Astrocyte (in vitro differentiated cells and primary cell): ENCODE measurements at places on chromosomes 3 and 15. TPM values are rescaled to one million over a fixed set of nuclear protein-coding genes. Genes with fewer than 3 reads are reported as not detected.

- no peak overlapping the region for H3K4me3 ChIP-seq
- H3K36me3 ChIP-seq = no peaks in the 10 kb centered on the region
- DNase-seq = no peak
- H3K27ac ChIP-seq = no peak overlapping the region
- H3K4me1 ChIP-seq = no peaks in the 10 kb centered on the region
These were observed 196.9 kb downstream of the CLSTN2 start for GRCh38 chr3:140131895-140132294.

ATP13A5 gene
- total RNA-seq = not detected in 2 replicates

KLHL40 gene
- not detected in 2 replicates for total RNA-seq

DNA sequence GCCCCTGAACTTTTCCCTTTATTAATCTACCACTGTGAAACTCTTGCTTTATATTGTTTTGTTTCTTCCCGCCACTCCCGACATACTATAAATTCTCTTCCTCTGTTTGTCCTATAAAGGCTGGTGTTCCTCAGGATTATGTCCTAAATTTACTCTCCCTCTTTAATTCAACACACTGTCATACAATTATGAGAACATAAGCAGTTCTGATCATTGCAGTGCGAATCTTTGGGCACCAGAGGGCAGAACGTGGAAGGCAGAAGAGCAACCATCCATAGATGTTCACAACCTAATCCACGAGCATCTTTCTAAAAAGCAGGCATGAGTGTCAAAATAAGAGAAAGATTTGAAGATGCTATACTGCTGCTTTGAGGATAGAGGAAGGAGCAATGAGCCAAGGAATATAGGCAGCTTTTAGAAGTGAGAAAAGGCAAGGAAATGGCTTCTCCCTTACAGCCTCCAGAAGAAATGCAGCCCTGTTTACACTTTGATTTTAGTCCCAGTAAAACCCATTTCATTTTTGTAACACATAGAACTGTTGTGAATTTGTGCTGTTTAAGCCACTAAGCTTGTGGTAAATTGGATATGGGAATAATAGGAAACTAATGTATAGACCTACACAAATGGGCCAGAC, 179.4 kb downstream of the GBE1 start:
- no peak overlapping the region for H3K27ac ChIP-seq
- DNase-seq = peak; percentile 12
- peaks cover 4% of the 10 kb centered on the region for H3K36me3 ChIP-seq
- H3K27me3 ChIP-seq = no peaks in the 10 kb centered on the region
- H3K4me1 ChIP-seq = no peaks in the 10 kb centered on the region
